Epithelial cell of proximal tubule (primary cell): ENCODE measurements at places on chromosomes 1 and 21. TPM values are rescaled to one million over a fixed set of nuclear protein-coding genes. Genes with fewer than 3 reads are reported as not detected.

- no peak for DNase-seq
Measured at GRCh38 chr1:60527567-60527966, 454.0 kb upstream of the C1orf87 start.

DNA sequence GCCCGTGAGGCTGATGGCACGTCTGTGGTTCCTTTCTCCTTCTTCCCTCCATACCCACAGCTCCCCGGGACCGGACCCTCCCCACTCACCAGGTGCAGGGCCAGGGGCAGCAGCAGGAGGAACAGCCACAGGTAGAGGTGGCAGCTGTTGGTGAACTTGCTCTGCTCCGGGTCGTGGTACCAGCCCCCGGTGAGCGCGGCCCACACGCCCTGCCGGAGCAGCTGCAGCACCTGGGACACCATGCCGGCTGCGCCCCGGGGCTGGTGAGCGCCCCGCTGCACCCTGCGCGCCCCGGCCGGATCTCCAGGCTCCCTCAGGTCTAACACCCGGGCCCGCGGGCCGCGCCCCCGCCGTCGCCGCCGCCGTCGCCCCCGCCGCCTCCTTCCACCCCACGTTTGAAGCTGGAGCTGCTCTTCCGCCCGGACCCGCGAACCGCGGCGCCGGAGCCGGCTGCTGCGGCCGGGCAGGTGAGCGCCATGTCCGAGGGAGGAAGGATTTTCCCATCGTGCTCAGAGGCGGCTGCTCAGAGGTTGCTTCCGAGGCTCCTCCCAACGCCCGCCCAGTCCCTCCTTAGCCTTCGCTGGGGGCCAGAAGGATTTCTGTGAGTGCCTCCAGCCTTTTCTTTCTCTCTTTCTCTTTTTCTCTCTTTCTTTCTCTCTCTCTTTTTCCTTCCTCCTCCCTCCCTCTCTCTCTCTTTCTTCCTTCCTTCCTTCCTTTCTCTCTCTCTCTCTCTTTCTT lies at the start of gene PCNX2:
Gene PCNX2 (minus strand): TSS at position 489 of the 738 bp plus-strand sequence. CDS start 247 bp downstream, at position 242.
- DNase-seq: no peak

DNA sequence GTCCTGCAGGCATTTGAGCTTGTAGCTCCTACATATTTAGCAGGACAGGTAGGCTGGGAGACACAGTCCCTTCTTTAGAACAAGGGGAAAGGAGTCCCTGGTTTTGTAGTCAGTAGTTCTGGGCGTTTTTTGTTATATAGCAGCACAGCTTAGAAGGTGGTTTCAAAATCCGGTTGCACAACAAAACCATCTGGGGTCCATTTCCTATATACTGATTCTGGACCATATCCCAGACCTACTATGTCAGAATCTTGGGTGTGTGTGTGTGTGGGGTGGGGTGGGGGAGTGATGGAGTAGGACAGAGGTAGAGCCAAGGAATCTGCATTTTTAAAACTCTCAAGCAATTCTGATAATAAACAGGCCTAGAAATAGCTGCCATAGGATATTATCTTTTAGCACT lies 21.6 kb downstream of the METTL13 start:
- DNase-seq: no peak

DNA sequence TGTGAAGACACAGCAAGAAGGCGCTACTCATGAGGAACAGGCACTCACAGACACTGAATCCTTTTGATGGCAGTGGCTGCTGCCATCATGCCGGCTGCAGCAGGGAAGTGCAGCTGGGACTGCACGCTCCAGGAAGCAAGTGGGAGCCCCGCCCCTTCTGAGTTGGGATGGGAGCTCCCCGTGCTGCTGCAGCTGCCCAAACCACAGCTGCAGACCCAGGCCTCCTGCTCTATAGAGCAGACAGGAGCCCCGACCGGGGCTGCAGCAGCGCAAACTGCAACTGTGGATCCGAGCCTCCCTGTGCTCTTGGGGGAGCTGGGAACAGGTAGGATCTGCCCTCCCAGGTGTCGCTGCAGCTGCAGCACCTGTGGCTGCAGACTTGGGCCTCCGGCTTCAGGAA lies 65.2 kb upstream of the MARK1 start:
- no peak for DNase-seq

DNA sequence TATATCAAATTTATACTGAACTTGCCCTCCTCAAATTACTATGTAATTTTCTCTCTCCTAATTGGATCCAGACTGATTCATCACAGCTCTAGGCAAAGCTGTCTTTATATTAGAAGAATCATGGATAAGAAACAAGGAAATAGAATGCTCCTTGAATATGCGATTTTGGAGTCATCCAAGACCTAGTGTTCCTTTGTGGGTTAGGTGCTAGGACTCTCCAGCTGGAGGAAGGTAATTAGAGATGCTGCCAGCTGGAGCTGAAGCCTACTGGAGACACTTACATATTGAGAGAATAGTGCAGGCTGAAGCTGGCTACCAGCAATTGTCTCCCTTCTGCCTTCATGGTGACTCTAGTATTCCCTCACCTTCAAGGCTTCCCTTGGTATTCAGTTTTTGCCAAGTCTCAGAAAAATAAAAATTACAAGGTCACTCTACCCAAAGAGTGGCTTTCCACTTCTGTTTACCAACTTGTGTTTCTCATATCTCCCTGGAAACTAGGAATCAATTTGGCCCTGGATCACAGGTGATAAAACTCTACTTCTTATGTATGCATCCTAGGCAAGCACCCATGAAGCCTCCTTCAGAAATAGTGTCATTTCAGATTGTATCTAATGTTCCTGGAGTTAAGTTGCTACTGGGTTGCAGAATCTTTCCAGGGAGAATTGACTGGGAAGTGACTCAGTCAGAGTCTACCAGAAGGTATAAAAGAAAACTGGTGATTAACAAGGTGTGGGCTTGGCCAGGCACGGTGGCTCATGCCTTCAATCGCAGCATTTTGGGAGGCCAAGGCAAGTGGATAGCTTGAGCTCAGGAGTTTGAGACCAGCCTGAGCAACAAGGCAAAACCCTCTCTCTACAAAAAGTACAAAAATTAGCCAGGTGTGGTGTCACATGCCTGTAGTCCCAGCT lies 24.4 kb upstream of the DOCK7 start:
- no peak for DNase-seq

DNA sequence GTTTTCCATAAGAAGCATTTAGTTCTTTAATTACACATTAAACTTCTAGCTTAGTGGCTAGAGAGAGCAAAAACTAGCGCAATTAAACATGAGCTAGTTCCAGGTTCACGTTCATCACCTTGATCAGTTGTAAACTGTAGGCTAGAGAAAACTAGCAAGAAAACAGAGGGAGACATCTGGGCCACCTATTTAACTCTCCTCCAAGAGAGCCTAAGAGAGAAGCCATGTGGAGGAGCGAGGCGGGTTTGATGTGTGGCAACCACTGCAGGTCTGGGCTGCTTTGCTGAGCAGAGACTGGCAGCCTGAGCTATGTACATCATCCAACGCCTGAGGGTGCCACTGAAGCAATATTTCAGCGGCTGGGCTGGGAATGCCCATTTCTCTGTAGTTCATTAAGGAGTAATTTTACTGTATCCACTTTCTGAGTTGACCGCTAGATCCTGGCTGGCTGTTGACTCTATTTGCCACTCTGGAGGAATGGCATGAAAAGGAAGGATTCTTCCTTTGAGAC lies 252.9 kb downstream of the DYRK1A start:
- no peak for DNase-seq

MTARC2 gene
- 7.7 and 13.8 TPM in 2 replicates for total RNA-seq

GRCh38 chr1:119286587-119287181 lies 81.9 kb upstream of the HAO2 start:
- no peak for DNase-seq

AQP10 gene
- not detected in 2 replicates for total RNA-seq
